ENCODE measurements at places on chromosomes 3 and 15.
A peak's percentile ranks its signal among the peaks of the same experiment; 100 is the strongest.

- no peak for DNase-seq
These were observed 32.9 kb upstream of the ACAD9 start for GRCh38 chr3:128846486-128846891.

GRCh38 chr3:55180936-55181535 lies 253.2 kb upstream of the LRTM1 start:
- no peak for DNase-seq

DNA sequence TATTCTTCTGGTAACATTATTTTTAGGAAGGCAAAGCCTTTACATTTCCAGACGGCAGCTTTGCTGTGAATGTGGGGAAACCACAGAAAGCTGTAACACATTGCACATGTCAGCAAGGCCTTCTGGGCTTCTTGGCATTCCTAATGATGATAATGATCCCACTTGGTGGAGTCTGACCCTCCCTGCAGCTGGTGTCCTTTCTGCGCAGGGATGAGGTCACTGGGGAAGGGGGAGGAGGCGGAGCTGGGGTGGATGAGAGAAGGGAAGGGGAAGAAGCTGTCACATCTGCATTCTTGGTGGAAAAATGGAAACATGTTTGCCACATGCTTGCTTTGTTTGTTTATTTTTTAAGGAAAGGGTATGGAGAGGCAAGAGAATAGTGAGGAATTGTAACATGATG lies 68.6 kb downstream of the FILIP1L start:
- no peak for DNase-seq

GRCh38 chr15:73628976-73629797 lies 4.0 kb downstream of the NPTN start:
- no peak for DNase-seq

DNA sequence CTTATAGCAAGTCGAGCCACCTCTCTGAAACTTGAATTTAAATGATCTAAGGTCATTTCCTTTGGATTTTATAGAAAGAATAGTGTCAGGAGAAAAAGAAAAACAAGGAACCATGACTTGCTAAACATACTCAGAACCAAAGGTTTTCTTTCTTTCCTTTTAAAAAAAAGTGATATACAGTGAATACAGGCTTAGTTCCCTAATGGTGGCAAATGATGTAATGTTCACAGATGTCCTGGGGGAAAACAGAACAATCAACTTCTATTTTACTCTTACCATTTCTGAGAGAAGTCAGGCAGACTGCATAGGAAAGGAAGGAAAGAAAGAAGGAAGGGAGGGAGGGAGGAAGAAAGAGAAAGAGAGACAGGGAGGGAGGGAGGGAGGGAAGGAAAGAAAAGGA lies 56.5 kb downstream of the ST6GAL1 start:
- no peak for DNase-seq

- DNase-seq: no peak
These were observed 81.4 kb downstream of the CRTC3 start for GRCh38 chr15:90611157-90611556.

DNA sequence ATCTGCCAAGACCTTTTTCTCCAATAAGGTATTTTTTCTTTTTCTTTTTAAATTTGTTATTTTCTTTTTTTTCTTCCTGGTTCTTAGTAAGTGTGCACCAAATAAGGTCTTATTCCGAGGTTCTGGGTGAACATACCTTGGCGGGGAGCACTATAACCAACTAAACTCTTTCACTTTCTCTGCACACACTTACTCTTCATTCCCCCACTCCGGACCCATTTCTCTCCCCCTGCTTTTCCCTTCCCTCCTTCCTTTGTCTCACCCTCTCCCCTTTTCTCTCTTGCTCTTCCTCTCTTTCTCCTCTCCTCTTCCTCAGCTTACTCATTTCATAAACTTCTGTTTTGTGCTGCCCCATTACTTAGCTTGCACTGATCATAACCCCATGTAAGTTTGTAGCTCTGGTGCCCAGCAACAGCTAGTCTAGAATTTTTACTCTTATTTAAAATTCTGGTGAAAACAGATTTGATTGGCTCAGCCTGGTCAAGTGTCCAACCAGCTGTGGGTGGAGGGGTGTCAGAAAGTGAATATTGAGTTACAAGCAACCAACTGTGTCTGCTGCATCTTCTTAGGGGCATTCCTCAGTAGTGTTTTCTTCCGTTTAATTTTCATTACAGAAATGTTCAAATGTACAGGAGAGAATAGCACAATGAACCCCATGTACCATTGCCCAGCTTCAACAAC lies 297.5 kb downstream of the SHQ1 start:
- no peak for DNase-seq

GRCh38 chr3:152505926-152506325 lies 237.2 kb downstream of the MBNL1 start:
- no peak for DNase-seq

DNA sequence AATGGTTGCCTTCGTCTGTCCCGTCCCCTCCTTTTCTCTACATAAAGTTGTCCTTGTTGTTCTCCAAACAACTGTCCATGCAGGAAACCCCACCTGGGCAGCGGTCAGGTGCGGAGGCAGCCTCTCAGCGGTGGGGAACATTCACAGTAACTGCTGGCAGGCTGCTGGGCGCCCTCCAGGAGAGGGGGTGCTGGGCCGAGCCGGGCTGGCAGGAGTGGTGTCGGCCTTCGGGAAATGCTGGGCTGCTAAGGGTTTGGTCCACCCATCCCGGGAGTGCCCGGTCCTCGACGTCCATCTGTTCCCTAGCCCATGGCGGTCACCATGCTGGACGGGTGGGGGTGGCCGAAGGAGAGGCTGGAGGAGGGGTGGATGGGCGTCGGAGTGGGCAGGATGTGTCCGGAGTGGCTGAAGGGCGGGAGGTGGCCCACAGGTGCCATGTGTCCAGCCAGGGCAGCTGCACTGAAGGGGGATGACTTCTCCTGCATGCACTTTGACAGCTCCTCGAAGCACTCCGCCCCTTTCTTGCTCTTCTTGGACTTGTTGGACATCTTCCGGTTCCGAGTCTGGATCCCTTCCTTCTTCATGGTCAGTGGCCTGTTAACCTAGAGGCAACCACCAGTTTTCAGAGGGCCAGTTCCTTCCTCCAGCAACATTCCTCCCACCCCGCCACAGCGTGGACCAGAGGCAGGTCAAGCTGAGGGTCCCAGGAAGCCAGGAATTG lies 12.1 kb downstream of the GATA2 start:
- DNase-seq: no peak

- DNase-seq: no peak
These were observed 43.2 kb downstream of the NBEAL2 start for GRCh38 chr3:47022641-47023071.

- no peak for DNase-seq
These were observed 42.8 kb upstream of the ADAMTSL3 start for GRCh38 chr15:83610901-83611685.

- no peak for DNase-seq
These were observed 35.8 kb downstream of the ISG20 start for GRCh38 chr15:88674661-88675060.

GRCh38 chr15:93250950-93251349 lies 161.9 kb upstream of the RGMA start:
- no peak for DNase-seq

GRCh38 chr3:155744010-155744625 lies 753 bp downstream of the PLCH1 start:
- peak; percentile 84 for DNase-seq

- no peak for DNase-seq
These were observed 30.6 kb upstream of the OXTR start for GRCh38 chr3:8800016-8800415.

DNA sequence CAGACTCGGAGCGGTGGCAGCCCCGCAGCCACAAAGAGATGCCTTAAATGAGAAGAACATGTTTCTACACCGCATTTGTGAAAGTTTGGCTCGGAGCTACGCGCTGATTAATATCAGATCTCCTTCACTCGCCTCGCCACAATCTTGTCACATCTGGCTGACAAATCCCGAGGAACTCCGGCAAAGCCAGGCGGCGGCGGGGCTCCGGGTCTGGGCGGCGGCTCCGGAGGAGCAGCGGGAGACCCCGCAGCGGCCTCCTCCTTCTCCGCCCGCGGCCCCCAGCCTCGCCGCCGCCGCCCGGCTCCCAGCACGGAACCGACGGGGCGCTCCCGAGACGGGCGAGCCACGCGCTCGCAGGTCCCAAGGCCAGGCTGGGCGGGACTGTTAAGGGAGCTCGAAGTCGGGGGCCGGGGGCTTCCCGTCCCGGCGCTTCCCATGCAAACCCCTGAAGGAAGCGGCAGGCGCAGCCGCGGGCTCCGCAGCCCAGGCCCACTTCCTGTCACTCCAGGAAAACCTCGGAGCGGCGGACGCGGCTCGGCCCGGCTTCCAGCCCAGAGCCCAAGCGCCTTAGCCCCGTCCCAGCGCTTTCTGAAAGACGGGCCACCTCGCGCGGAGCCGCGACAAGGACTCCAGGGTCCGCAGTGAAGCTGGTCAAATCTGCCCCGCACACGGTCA lies 1.2 kb downstream of the BNC1 start:
- no peak for DNase-seq

- DNase-seq: no peak
These were observed 4.6 kb upstream of the TBL1XR1 start for GRCh38 chr3:177201700-177202397.

DNA sequence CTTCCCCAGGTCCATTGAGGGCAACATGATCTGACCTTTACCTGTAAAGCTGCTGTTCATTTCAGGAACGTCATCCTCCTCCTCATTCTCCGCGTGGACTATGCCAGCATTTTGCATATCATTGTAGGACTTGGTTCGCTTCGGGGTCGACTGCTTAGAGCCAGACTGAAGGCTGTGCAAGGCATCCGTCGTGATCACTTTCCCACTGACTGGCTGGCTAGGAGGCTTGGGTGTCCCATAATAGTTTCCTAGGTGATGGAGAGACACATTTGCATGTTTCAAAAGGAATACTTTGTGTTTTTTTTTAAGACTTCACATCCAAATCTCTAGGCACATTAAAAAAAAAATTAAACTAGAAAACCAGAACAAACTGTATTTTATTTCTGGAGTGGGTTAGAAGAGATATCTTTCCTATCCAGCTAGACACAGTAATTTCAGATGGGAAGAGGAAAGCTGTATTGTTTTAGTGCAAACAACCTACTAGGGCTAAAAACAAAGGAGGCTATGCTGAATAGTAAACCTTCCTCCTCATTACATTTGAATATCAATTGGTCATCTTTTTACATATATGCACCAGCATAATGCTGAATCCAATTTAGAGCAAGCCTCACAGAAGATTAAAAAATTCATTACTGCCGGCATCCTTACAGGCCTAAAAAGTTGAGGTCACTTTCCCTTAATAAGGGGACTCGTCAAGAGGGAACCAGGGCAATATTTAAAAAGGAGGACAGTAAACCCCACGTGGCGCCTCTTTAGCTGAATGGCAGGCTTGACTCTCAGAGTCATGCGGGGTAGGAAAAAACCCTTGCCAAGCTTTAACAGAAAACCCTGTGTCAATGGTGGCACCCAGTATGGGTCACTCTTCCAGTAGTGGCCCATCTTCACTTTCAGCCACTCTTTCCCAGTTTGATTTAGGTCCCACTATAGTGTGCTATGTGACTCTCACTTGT lies 559.9 kb downstream of the MAGI1 start:
- no peak for DNase-seq

DNA sequence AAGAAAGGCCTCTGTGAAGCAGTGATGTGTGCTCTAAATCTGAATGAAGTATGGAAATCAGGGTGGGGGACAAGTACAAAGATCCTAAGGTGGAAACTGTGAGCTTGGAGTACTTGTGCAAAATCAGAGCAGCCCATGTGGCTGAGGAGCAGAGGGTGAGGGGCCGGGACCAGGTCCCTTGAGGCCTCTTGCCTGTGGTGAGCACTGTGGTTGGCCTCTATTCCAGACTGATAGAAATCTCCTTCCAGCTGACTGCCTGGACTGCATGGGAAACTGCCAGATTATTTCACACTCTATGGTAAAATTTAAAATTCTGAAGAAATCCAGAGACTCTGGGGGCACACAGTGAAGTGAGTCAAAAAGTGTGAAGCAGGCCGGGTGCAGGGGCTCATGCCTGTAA lies 81.4 kb downstream of the TM4SF4 start:
- DNase-seq: no peak

- DNase-seq: no peak
These were observed 1.2 kb upstream of the ICE2 start for GRCh38 chr15:60480149-60480548.

DNA sequence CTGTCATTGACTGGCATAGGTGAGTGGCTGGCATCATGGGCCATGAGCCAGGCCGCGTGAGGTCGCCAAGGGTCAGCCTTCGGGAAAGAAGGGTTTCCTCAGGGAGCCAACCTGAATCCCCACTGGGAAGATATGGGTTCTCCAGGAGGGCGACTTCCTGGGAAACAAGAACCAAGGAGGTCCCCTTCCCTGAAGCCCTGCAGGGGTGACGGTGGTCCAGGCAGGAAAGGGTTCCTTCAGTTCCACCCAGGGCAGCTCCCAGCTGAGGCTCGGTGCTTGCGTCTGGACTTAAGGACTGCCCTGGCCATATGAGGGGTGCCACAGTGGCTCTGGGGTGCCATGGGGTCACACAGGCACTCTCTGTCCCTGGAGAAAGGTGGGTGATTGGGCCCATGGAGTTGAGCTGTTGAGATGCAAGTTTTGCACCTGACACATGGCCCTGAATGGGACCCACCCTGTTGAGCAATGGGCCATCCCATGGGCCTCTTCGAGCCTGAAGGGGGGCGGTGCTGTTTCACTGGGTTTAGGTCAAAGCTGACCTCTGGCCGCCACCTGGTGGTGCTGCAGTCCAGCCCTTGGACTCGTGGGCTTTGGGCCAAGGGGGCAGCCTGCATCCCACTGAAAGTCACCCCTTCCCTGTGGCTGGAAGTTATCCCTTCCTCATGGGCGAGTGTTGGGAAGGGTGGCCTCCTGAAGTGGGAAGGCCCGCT lies 228.1 kb downstream of the SNRPN start:
- DNase-seq: no peak

DNA sequence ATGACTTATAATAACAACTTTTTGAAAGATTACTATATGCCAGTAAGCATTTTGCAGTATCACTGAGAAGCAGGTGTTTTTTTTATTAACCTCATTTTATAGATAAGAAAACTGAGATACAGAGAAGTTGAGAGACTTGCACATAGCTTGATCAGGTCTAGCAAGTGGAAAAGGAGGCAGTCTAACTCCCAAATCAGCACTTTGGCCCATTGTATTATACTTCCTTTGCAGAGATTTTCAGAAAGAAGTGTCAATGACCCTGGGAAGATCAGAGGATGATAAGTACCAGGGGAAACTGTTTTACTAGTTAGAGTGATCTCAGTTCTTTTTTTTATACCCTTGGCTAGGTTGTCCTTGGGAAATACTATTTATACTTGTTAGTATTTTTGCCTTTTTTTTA lies 358.7 kb downstream of the SQOR start:
- no peak for DNase-seq

- DNase-seq: no peak
These were observed 14.7 kb downstream of the THBS1 start for GRCh38 chr15:39595338-39596221.

- no peak for DNase-seq
These were observed 5.1 kb upstream of the MTHFS start for GRCh38 chr15:79901958-79902357.

DNA sequence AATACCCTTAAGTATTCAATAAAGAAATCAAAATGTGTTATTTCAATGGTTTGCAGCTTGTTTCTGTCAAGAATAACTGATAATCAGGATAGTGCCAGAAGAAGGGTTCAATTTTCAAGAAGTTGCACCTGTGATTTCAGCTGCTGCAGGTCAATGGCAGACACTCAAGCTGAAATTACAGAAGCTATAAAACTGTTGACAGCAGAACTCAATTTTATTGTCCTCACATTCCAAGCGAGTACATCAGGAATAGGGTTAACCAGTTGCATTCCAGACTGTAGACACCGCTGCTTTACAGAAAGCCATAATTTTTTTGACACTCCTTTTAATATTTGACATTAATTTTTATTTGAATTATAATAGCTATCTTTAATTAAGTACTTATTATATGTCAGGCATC lies 364.1 kb downstream of the CGGBP1 start:
- DNase-seq: no peak

Measured in neuronal stem cell (in vitro differentiated cells).